ENCODE measurements at places on chromosomes 1 and 21.

DNA sequence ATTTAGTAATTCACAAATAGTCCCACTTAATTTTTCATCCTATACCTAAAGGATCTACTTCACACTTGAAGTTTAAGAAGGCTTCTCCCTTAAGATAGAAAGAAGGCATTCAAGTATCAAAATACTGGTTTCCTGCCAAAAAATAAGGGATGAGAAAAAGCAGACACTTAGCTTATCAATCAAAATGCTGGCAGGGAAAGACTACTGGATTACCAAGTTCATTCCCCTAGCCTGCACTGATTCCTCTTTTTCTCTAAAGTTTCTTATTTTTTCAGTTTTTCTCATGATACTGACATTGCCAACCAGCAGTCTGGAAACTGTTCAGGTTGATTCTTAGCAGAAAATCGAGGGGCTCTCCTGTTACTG lies 204.6 kb downstream of the GABPA start:
- no peak for ATAC-seq

DNA sequence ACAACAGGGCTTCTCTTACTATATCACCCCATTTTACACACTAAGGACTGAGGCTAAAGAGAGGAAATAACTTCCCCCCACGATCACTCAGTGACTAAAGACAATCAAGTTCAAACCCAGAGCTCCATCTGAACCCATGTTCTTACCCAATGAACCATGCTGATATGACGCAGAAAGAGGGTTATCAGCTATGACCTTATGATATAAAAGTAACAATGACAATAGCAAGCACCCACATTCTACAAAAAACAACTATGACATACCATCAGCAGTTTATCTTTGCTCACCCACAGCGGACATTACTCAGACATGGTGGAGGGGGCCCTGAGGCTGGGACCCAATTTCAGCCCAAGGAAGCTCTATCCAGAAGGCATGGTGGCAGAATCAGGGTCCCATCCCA lies 75.7 kb downstream of the PTPN14 start:
- no peak for ATAC-seq

DNA sequence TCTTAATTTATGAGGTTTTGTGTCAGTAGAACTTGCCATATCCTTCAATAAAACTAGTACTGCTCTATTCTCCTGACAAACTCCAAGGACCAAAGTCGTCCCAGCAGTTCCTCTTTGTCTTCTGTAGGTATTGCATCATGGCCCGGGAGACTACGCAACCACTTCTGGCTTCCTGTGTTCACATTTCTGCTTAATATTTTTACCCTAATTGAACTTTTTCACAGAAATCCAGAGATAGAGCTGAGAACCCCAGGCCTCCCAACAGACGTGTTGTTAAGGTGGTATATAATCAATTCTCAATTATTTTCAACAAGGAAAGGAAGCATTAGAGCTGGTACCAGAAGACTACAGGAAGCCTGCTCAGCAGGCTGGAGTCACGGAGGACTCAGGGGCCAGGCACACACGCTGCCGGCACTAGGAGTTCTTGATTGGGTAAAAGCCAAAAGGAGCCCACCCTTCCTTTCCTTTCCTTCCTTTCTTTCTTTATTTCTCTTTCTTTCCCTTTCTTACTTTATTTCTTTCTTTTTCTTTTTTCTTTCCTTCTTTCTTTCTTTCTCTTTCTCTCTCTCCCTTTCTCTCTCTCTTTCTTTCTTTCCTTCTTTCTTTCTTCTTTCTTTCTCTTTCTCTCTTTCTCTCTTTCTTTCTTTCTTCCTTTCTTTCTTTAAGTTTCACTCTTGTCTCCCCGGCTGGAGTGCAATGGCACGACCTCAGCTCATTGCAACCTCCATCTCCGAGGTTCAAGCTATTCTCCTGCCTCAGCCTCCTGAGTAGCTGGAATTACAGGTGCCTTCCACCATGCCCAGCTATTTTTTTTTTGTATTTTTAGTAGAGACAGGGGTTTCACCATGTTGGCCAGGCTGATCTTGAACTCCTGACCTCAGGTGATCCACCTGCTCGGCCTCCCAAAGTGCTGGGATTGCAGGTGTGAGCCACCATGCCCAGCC lies 173.7 kb downstream of the ZBTB18 start:
- ATAC-seq = no peak

GRCh38 chr1:116949213-116949985 lies 39.7 kb downstream of the PTGFRN start:
- ATAC-seq = no peak

- no peak for ATAC-seq
These were observed 188.5 kb downstream of the SLC45A1 start for GRCh38 chr1:8506456-8506855.
